ENCODE measurements at places on chromosomes 6 and 20.

DNA sequence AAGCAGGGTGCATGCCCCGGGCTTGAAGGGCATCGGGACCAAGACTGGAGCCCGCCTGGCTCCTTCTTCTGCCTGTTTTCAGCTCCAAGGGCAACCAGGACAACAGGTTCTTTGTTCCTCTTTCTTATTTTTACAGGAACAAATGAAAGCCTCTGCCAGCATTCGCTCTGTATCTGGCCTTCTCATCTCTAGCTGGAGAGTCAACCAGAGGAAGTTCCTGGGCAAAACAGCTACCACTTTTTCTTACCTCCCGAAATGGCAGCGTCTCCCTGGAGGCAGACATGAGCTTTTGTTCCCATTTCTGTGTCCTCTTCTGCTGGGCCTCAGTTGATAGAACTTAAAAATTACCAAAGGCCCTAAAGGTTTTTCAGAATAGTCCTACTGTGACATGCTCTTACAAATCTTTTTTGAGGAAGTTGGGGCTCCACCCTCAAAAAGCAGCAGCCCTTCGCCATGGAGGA lies 74.1 kb upstream of the NAA20 start:
- DNase-seq, result no peak

DNA sequence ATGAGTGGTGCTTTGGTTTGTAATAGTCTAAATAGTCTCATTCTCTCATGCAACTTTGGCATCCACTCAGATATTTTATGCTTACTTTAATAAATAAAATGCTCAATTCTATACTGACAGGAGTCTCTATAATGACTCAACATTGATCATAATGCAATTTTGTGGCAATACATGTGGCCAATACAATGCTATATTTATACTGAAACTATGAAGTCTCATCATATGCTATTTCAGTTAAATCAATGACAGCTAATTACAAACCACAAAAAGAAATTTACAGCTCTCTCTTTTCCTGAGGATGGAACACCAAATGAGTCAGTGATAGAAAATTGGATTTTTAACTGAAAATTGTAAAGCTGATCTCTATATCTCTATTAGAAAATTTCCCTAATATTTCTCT lies 77.1 kb downstream of the WASF1 start:
- DNase-seq, result no peak

DNA sequence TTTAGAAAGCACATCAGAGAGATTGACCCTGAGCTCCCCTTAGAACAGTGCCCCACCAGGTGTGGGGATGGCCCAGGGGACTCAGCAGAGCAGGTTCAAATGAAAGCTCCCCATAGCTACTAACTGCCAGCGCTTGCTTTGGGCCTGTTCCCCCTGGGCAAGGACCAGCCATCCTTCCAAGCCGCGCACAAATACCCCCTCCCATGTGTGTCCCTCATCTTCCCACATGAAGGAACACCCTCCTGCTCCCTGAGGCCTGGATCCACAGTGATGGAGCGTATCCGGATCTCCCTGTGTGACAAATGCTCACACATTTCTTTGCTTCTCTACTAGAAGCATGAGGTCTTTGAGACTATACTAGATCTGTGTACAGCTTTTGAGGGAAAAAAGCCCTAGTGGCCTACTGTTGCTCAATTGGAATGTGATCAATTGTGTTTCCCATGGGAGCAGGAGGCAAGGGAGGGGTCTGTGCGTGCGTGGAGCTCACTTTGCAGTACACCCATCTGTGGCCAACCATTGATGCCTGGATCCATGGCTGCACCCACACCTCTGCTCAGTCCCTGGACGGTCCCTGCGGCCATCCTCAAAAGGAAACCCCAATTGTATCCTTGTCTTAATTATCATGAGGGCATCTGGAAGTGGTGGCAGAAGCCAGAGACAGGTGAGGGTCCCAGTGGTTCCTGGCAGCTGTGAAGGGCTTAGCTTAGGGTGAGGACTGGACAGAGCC lies 1.4 kb upstream of the RAET1G start:
- no peak for DNase-seq

- DNase-seq, result no peak
These were observed 39.3 kb downstream of the FOXA2 start for GRCh38 chr20:22545045-22545444.

DNA sequence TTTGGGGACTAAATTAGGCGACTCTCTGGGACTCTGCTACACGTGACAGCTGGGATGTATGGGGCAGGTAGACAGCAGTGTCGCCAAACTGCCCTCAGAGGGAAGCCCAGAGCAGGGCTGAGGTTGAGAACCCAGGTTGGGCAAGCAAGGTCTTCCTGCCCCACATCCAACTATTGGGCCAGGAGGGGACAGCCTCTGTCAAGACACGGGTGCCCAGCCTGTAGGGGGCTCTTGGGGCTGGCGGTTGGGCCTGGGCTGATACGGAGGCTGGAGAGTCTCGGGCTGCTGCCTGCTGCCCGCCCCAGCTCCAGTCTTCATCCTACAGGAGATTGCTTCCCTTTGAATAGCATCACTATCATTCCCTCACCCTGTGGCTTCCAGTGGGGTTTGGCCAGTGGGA lies 33.3 kb downstream of the CPNE5 start:
- no peak for DNase-seq

DNA sequence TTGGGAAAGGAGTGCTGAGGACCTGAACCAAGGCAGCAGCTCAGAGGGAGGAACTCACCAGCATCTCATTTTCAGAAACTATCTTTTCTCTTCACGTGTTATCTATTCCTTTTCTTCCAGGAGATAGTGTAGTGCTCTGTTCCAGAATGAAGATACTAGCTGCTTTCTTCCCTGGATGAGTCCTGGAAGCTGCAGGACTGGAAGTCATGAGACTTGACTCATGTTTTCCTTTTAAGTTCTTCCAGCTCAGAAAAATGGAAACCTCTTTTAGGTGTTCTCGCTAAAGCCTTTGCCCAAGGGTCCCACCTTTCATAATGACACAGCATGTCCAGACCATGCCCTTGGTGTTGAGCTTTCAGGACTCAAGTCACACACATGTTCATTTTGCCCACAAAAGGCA lies 106.7 kb downstream of the UNC5CL start:
- DNase-seq, result no peak

DNA sequence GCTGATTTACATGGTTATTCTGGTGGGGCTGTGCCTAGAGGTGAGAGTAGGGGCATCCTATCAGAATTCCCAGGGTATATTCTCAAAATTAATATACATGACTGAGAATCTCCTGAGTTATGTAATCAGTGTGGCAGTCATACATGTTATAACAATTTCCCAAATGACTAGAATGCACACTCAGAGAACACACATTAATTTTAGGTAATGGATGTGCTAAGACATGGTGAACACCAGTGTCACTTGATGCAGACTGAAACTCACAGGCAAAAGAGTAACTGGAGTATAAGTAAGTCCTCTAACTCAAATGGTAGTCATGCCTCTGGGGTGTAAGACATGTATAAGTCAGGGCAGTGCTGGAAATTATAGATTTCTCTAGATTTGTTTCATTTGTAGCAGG lies 1198.4 kb upstream of the CITED2 start:
- no peak for DNase-seq

GRCh38 chr6:28747083-28747630 lies 176.6 kb downstream of the TRIM27 start:
- DNase-seq, result no peak

DNA sequence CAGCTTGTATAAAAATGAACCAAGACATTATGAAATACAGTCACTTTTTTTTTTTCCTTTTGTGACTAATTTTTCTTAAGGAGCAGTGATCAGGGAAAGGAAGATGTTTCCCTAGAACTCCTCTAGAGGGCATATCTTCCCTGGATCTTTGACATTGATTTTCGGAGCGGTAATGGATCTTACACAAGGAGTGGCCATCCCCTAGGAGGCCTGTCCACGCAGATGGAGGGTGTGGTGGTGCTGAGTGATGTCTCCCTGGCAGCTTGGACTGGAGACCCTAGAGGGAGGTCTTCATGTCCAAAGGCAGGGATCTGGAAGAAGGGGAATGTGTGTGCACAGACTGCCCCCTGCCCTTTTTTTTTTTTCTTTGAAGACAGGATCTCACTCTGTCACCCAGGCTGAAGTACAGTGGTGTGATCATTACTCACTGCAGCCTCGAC lies 7.0 kb upstream of the KIFC1 start:
- DNase-seq, result no peak

- DNase-seq, result no peak
These were observed 86.0 kb downstream of the PTPN1 start for GRCh38 chr20:50595988-50596693.

DNA sequence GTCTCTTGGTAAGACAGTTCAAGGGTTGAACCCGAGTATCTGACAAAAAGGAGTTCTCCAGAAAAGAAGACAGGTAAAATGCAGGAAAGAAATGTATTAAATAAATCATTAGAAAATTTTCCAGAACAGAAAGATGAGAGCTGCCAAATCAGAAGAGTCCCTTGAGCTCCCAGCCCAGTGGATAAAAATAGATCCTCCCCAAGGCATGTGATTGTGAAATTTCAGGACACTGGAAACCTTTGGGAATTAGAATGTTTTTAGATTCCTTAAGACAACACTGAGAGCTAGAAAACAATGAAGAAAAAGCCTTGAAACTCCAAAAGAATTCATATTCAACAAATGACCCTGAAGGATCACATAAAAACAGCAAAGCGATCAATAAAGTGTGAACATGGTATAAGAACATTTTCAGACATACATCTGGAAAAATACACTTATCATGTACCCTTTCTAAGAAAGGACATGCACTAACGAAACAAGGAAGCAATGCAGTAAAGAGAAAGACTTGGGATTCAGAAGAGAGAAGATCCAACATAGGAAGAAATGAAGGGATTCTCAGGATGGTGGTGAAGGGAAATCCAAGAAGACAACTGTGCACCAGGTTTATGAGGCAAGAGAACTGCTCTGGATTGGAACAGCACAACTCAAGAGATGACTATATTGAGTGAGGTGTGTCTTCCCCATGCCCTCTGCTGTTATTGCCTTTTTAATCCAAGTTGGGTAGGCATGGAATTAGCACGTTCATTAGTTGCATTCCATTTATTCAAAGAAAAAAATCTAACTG lies 390.4 kb downstream of the SYNE1 start:
- DNase-seq, result no peak

- DNase-seq, result no peak
These were observed 53.9 kb downstream of the FAM120B start for GRCh38 chr6:170360476-170360875.

GRCh38 chr20:35063168-35063567 lies 29.4 kb downstream of the TRPC4AP start:
- DNase-seq, result no peak

GRCh38 chr20:6038256-6038655 lies 15.6 kb downstream of the LRRN4 start:
- no peak for DNase-seq

DNA sequence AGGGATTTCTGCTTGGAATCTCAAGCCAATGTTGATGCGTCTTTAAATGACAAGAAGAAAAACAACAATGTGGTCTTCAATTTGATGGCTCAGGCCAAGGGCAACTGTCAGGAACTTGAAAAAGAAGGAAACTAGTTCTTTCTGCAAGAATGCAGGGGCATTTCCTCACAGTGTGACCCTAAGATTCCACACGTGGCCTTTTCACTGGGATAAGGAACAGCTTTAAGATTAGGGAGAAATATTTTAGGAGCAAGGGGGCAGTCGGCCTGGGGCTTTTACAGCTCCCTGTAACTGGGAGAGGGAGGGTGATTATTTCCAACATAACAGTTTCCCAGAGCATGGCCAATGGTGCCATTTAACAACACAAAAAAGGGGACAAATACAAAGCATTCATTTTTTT lies 39.4 kb upstream of the MRPS10 start:
- DNase-seq, result no peak

- no peak for DNase-seq
These were observed 426.4 kb downstream of the QKI start for GRCh38 chr6:163840880-163841279.

- no peak for DNase-seq
These were observed 46.1 kb downstream of the POU3F2 start for GRCh38 chr6:98880486-98880885.

GRCh38 chr6:13404228-13404891 lies 76.0 kb upstream of the TBC1D7 start:
- DNase-seq, result no peak

GRCh38 chr6:14929291-14929690 lies 316.6 kb upstream of the JARID2 start:
- DNase-seq, result no peak

DNA sequence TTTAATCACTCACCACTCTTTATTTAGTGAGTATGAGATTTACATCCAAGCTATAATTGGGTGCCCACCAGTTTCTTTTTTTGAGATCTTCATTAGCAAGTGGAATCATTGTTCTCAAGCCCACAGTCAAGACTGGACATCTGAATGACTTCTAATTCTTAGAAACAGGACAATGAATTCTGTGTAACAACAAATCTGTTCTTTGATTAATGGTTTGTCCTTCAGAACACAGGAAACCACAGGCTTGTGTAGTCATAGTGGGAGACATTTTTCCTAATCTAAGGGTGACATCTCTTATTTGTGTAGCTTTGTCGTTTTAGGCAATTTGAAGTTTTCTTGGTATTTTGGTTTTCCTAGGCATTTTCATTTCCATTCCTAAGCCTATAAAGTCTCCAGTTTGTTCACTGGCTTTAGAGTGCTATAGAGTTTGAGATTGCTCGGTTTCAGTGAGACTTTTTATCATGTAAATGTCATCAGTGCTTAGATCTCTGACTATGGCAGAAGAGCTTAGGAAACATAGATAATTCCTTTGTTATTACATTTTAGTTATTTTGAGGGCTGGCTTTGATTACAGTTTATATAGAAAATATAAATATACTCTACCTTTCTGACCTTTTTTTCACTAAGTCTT lies 903.9 kb upstream of the MAP3K7 start:
- DNase-seq, result no peak

DNA sequence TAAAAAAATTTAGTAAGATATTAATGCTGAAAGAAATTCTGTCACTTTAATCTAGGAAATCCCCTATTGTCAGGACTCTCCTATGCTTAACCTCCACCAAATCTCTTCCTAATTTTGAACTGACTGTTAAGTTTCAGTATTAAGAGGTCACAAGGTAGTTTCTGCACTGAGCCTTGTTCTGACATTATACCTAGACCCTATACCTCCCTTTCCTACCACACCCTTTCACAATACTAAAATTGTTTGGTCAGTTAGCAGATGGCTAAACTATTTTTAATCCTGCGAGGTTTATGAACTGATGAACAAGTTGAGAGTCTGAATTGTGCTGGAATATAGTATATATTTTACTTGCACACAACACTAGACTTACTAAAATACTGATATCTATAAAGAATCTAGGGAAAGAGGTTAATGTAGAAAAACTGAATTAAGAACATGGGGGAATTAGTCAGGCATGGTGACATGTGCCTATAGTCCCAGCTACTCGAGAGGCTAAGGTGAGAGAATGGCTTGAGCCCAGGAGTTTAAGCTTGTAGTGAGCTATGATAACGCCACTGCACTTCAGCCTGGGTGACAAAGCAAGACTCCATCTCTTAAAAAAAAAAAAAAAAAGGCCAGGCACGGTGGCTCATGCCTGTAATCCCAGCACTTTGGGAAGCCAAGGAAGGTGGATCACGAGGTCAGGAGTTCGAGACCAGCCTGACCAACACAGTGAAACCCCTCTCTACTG lies 51.5 kb downstream of the HBS1L start:
- DNase-seq, result no peak

DNA sequence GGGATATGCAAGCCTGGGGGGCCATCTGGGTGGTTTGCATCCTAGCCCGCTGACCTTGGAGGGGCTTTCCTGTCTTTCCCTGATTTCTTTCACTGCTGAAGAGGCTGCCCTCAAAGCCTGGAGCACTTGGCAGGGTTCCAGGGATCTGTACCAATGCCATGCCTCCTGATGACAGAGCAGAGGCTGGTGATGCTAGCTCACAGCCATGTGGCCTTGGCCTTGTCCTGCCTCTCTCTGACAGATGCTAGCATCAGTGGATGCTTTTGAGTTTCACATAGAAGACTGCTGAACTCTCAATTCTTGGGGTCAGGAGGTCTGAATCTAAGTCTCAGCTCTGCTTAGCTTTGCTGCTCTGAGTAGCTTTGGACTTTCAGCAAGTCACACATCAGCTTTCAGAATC lies 21.9 kb upstream of the RREB1 start:
- no peak for DNase-seq

Data from germinal center (tissue), 1 donor.